ENCODE measurements at places on chromosomes 2 and 18. TPM values are rescaled to one million over a fixed set of nuclear protein-coding genes. Genes with fewer than 3 reads are reported as not detected.

DNA sequence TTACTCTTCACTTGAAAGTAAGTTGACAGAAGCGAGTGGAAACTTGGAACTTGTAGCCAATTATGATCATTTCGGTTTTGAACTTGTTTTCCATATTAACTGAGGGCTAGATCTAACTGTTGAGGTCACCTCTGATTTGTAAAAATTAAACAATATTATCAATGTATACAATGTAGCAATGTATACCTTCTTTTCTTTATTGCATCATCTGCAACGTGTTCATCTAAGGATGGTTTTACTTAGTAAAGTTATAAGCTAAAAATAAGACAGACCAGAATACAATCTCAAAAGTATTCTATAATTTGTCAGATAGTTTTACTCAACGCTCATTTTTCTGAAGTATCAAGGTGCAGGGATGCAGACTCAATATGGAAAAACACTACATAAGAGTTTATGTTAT, 435.0 kb upstream of the TNP1 start:
- no peak overlapping the region for H3K4me3 ChIP-seq
- peaks cover 10% of the 10 kb centered on the region for H3K36me3 ChIP-seq
- no peak for DNase-seq
- H3K4me1 ChIP-seq, result peaks cover 5% of the 10 kb centered on the region
- H3K27ac ChIP-seq, result no peak overlapping the region

- peaks cover 3% of the 10 kb centered on the region for H3K4me1 ChIP-seq
- no peak overlapping the region for H3K4me3 ChIP-seq
- no peak for DNase-seq
- H3K36me3 ChIP-seq, result no peaks in the 10 kb centered on the region
- H3K27me3 ChIP-seq, result peaks cover 54% of the 10 kb centered on the region
Observed at GRCh38 chr2:105641389-105641811, 103.3 kb upstream of the NCK2 start.

DNA sequence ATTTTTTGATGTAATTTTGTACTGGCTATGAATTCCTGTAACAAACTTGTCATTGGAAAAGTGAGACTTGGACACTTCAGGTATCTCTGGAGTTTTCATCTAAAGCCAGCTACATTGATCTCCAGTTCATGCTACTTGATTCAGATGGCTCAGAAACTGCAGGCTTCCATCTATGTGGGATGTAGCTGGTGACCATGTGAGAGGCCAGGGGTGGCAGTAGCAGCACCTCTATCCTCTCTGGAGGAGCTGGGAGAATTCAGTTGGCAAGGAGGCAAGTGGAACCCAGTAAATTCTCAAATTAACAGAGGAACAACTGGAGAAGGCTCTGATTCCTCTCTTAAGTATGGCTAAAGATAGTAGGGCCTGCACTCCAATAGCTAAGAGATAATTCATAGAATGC, 10.0 kb upstream of the SPTBN1 start:
- H3K4me1 ChIP-seq, result no peaks in the 10 kb centered on the region
- no peaks in the 10 kb centered on the region for H3K36me3 ChIP-seq
- no peak for DNase-seq
- no peak overlapping the region for H3K27ac ChIP-seq
- no peak overlapping the region for H3K4me3 ChIP-seq

DNA sequence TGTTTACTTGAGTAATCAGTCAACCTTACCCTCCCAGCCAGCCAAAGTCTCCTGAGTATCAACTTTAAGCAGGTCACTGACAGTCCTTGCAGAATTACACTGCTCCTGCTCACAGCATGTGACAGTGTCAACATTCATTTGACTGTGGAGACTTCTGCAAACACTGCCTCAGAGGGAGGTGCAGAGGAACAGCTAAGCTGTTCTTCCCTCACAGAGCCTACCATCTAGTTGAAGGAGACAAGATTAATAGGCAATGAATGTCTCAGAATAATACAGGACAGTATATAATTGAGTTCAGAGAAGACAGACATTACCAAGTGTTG, 11.9 kb downstream of the SLC14A2 start:
- no peak overlapping the region for H3K4me3 ChIP-seq
- H3K36me3 ChIP-seq, result no peaks in the 10 kb centered on the region
- peaks cover 31% of the 10 kb centered on the region for H3K4me1 ChIP-seq
- no peak for DNase-seq
- H3K27me3 ChIP-seq, result peaks cover 10% of the 10 kb centered on the region
- peak overlapping the region; percentile 45 for H3K27ac ChIP-seq

GRCh38 chr2:121173112-121173511, 111.9 kb downstream of the TFCP2L1 start:
- no peak for DNase-seq
- peaks cover 34% of the 10 kb centered on the region for H3K27me3 ChIP-seq
- H3K36me3 ChIP-seq, result no peaks in the 10 kb centered on the region
- no peaks in the 10 kb centered on the region for H3K4me1 ChIP-seq
- no peak overlapping the region for H3K27ac ChIP-seq
- no peak overlapping the region for H3K4me3 ChIP-seq

DNA sequence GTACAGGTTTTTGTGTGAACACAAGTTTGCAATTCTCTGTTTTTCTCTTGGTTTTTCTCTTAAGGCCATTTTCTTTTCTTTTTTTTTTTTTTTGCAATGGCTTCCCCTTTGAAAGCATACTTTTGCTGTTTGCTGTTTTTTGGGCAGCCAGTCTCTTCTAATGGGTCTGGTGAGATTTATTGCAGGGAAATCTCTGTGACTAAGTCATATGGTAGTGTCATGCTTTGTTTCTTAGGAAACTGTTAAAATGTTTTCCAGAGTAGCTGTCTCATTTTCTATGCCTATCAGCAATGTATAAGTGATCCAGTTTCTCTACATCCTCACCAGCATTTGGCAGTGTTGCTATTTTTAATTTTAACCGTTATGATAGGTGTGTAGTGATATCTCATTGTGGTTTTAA, 27.9 kb upstream of the CDCA7 start:
- H3K27ac ChIP-seq, result no peak overlapping the region
- H3K36me3 ChIP-seq, result peaks cover 2% of the 10 kb centered on the region
- H3K4me3 ChIP-seq, result no peak overlapping the region
- H3K27me3 ChIP-seq, result peaks cover 3% of the 10 kb centered on the region
- DNase-seq, result no peak

GRCh38 chr2:57954020-57954419, 92.6 kb upstream of the VRK2 start:
- H3K4me1 ChIP-seq, result no peaks in the 10 kb centered on the region
- DNase-seq, result no peak
- H3K27me3 ChIP-seq, result peaks cover 15% of the 10 kb centered on the region

DNA sequence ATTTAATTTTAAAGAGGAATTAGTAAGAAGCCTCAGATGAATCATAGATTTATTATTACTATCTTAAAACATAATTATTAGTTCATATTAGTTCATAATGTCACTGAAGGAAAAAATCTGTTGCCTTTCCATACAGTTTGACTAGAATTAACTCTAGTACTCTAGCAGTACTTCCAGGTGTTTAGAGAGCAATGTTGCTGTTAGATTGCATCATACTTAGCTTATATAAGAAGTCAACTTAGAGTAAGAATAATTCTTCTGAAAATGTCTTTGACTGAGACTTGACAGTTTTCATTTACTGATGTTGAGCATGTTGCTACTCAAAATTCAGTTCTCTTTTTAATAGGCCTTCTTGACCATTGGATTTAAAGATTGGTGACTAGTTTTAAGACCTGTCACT, 4.7 kb downstream of the RAB3GAP1 start:
- peaks cover 16% of the 10 kb centered on the region for H3K36me3 ChIP-seq
- no peak overlapping the region for H3K4me3 ChIP-seq
- no peak for DNase-seq

GRCh38 chr2:205887637-205888036, 198.3 kb downstream of the INO80D start:
- peaks cover 31% of the 10 kb centered on the region for H3K27me3 ChIP-seq
- H3K27ac ChIP-seq, result no peak overlapping the region
- no peak for DNase-seq

DNA sequence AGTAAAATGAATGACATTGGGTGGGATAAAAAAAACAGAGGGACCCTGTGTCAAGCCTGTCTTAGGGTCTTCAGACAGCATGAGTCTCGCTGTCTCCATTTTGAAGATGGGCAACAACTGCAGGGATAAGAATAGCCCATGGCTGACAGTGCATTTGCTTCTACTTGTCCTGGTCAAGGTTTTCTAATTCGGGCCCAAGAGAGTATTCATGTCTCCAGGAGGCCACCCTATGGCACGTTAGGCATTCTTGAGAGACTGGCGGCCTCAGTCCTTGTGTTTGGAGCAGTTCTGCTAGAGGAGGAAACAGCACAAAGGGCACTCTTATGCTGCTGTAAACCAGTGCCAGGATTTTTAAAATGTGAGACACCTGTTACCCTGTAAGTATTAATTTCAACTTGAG, 9.5 kb upstream of the MYL1 start:
- no peak for DNase-seq
- H3K27me3 ChIP-seq, result peaks cover 10% of the 10 kb centered on the region
- H3K4me1 ChIP-seq, result no peaks in the 10 kb centered on the region
- H3K4me3 ChIP-seq, result no peak overlapping the region
- H3K27ac ChIP-seq, result no peak overlapping the region
- H3K36me3 ChIP-seq, result no peaks in the 10 kb centered on the region

- no peak for DNase-seq
- H3K27ac ChIP-seq, result no peak overlapping the region
- H3K4me1 ChIP-seq, result no peaks in the 10 kb centered on the region
- H3K27me3 ChIP-seq, result no peaks in the 10 kb centered on the region
Observed at GRCh38 chr2:239523954-239524330, 123.1 kb upstream of the HDAC4 start.

DNA sequence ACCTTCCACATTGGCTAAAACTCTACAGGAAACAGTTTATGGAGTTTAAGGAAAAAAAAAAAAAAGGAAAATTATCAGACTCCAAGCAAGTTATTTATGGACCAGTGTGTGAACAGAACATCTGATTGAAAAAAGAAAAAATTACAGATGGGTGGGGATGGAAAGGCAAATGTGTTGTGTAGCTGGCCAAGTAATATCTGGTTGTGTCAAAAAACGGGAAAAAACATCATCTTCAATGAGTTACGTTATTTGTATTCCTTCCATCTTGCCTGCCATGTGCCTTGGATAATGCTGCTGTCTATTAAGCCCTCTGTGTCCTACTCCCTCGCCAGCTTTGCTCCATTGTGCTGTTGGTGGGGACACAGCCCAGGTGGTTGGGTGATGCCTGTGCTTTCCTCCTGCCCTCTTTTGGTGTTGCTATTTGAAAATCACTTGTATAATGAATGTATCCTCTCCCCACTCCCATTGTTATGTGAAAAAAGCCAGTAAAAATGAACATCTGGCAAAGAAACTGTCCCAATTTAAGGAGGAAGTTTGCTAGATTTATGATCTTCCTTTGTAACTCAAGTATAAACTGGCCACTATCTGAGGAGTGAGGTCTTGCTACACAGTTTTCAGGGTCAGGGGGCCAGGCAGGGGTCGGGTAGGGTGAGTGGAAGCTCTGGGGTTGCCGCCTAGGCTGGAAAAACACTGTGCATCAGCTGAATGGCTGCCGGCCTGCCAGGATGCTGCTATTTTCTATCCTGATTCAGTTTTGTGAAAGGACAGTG, 155.9 kb downstream of the FMNL2 start:
- no peaks in the 10 kb centered on the region for H3K36me3 ChIP-seq
- no peak overlapping the region for H3K27ac ChIP-seq

GRCh38 chr2:205764270-205764746, 82.0 kb downstream of the NRP2 start:
- H3K4me1 ChIP-seq, result peaks cover 21% of the 10 kb centered on the region
- no peaks in the 10 kb centered on the region for H3K27me3 ChIP-seq
- no peak for DNase-seq
- H3K27ac ChIP-seq, result no peak overlapping the region
- H3K36me3 ChIP-seq, result peaks cover 12% of the 10 kb centered on the region

- DNase-seq, result no peak
- no peak overlapping the region for H3K4me3 ChIP-seq
- H3K4me1 ChIP-seq, result peaks cover 16% of the 10 kb centered on the region
- peaks cover 2% of the 10 kb centered on the region for H3K36me3 ChIP-seq
Observed at GRCh38 chr2:42601076-42601475, 32.6 kb downstream of the MTA3 start.

DNA sequence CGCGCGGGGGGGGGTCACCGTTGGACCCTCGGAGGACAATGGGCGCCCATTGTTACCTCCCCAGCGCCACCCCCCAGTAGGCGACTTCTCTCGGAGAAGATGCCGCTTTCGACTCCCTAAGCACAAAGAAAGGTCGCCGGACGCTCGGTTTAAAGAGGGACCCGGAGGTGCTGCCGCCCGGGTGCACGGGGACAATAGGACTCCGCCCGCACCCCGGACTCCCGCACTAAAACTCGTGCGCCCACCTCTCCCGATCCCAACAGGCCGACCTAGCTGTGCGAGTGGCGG, 318 bp upstream of the CDC42EP3 start:
- no peaks in the 10 kb centered on the region for H3K36me3 ChIP-seq
- peak overlapping the region; percentile 77 for H3K27ac ChIP-seq
- H3K4me1 ChIP-seq, result peaks cover 36% of the 10 kb centered on the region
- DNase-seq, result no peak
- peak overlapping the region; percentile 86 for H3K4me3 ChIP-seq
- H3K27me3 ChIP-seq, result no peaks in the 10 kb centered on the region

- H3K36me3 ChIP-seq, result no peaks in the 10 kb centered on the region
- no peak for DNase-seq
- H3K27me3 ChIP-seq, result peaks cover 2% of the 10 kb centered on the region
- H3K27ac ChIP-seq, result no peak overlapping the region
- no peak overlapping the region for H3K4me3 ChIP-seq
- H3K4me1 ChIP-seq, result no peaks in the 10 kb centered on the region
Observed at GRCh38 chr2:68727683-68728375, 6.8 kb upstream of the ARHGAP25 start.

DNA sequence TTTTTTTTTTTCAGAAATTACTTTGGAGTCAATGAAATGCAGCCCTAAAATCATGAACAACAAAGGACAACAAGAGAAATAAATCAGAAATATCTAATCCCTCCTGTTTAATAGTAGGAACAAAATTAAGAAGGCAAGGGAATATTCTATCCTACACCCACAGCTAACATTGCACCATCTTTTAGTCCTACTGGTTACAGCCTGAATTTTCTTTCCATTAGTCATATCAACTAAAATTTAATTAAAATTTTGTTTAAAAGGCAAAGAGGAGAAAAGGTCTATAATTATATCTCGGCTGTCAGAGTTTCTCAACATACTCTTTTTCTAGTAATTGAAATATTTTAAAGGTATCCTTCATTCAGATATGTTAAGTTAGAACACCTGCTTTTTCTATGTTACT, 61.9 kb downstream of the DTNA start:
- H3K36me3 ChIP-seq, result no peaks in the 10 kb centered on the region
- H3K27ac ChIP-seq, result peak overlapping the region; percentile 12
- H3K27me3 ChIP-seq, result no peaks in the 10 kb centered on the region
- DNase-seq, result no peak

Gene ANKRD30B
- total RNA-seq, result not detected

Gene CPS1
- total RNA-seq, result 22.3 TPM

Gene ITPRIPL1
- total RNA-seq, result 0.86 TPM

Gene ZNF892
- 7.0 TPM for total RNA-seq

Gene SEPTIN10
- total RNA-seq, result 109 TPM

Gene KIF5C
- total RNA-seq, result 10.2 TPM

Gene CLASP1
- total RNA-seq, result 62.4 TPM

Gene PROM2
- total RNA-seq, result 1.6 TPM

Gene ARMC9
- 178 TPM for total RNA-seq
